IMR-90 (cell line): ENCODE measurements at places on chromosomes 3 and 15.
A peak's percentile ranks its signal among the peaks of the same experiment; 100 is the strongest.

- DNase-seq, result no peak
Observed at GRCh38 chr15:101692801-101693598, 31.3 kb downstream of the TARS3 start.

DNA sequence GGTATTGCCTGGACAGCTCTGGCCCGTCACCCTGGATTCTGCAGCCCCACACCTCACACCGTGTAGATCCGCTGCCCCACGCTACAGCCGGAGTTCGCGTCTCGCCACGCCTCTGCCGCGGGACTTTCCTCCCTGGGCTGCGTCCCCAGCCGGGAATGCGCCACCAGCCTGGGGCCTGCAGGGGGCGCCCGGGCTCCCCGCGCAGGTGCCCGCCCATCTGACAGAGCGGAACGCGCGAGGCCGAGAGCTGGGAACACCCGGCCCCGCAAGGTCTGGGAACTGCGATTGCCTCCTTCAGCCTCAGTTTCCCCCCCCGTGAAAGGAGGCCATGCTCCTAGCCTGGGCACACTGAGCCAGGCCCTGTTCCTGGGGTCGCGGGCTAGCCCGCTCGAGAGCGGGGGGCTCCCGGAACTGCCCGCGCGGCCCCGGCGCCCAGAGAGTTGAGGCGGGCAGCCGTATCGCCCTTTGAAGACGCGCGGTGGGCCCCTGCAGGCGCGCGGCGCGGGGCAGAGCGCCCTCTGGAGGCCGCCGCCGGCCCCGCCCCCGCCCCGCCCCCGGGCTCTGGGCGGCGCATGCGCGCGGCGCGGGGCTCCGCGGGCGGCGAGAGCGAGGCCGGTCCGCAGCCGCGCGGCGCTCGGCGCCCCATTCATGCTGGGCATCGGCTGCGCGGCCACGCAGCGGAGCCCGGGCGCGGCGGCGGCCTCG, at the start of gene PLXNA1:
PLXNA1 (plus strand) TSS at position 645 of the 705 bp plus-strand sequence. CDS start 5,479 bp downstream, outside the sequence.
- DNase-seq, result peak; percentile 66

DNA sequence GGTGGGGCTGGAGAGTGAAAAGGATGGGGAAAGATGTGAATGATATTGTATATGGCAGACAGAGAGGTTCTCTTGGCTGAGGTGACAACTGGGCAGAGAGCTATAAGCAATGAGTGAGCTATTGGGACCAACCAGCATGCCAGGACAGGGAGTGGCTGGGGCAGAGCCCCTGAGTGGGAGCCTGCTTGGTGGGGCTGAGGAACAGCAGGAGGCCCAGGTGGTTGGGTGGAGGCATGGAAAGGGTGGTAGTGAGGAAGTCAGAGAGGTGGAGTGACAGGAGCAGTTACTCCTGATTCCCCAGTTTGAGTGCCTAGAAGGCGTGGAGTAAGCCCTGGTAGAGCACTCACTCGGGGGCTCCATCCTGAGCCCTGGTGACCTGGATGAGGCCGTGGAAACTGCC, 15.5 kb upstream of the TNFAIP8L3 start:
- no peak for DNase-seq

DNA sequence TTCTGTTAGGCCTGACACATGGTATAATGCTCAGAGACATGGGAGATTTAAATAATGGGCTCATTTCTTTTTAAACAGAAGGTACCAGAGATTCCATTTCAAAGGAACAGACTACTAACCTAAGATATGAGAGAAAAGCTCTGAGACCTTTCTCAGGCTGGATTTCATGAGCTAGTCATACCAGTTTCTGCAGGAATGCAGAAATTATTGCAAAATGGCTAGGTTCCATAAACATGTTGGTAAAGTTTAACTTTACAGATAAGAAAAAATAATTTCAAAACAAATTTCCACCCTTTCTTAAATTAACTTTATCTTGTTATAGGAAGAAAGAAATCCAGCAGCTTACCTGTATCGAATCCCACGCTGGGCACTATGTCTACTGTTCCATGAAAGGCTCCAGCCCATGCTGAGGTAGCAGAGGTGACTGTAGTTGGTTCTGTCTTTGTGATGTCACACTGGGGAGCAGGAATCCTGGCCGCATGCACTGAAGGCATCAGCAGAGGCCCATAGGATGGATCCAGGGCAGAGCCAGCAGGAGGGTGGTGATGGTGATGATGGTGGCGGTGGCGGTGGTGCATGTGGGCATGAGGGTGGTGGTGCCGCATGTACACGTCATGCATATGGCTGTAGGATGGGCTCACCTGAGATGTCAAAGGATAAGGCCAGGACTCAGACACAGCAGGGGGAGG, 22.6 kb downstream of the VGLL3 start:
- DNase-seq, result no peak

GRCh38 chr15:69973102-69973714, 124.5 kb downstream of the TLE3 start:
- DNase-seq, result peak; percentile 37

DNA sequence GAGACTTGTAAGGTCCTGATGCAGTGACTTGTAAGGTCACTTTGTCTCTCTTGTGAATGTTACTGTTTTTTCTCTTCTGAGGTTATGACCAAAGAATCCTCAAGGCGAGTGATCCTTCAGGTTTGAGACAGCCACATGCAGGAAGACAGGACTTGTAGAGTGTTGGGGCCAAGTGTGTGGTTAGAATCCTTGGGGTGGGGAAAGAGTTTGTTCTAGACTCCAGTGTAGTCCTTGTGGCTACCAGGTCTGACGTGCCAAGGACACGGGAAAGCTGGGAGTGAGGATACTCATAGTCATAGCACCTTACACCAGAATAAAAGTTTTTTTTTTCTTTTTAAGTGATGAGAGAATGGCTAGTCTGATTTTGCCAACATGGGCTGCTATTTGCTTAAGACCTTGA, 7.3 kb upstream of the SACM1L start:
- no peak for DNase-seq

- no peak for DNase-seq
Observed at GRCh38 chr15:33445984-33446383, 135.2 kb downstream of the RYR3 start.

GRCh38 chr3:174957081-174957480, 97.9 kb downstream of the NAALADL2 start:
- DNase-seq, result peak; percentile 27

DNA sequence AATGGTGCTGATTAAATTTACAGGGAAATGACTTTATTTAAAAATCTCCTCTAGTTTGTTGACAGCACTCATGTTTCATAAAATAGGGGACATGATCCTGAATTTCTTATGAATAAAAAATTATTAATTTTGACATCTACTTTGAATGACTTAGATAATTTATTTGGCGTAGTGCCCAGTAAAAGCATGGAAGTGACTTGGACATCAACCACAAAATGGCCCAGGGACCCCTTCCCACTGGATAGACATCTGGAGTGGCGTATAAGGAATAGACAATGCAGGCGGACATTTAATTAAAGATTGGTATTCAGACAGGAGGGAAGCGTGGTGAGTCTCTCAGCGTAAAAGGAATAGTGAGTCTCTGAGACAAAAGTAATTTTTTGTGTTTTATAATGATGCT, 79.8 kb downstream of the ADAMTSL3 start:
- no peak for DNase-seq

DNA sequence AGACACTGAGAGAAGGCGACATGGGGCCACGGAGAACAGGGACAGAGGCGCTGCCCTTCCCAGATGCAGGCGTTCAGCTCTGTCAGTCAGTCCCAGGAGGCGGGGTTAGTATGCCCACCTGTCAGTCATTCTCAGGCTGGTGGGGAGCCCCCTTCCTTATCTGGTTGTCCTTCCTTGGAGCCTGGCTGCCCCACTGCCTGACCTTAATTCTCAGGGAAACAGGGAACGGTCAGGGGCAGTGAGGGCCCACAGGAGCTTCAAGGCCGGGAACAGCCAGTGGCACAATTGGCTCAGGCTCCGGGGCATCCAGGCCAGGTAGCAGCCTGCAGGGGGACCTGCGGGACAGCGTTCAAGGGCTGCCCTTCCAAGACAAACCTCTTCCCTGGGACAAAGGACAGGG, 133.2 kb downstream of the CHSY1 start:
- no peak for DNase-seq

DNA sequence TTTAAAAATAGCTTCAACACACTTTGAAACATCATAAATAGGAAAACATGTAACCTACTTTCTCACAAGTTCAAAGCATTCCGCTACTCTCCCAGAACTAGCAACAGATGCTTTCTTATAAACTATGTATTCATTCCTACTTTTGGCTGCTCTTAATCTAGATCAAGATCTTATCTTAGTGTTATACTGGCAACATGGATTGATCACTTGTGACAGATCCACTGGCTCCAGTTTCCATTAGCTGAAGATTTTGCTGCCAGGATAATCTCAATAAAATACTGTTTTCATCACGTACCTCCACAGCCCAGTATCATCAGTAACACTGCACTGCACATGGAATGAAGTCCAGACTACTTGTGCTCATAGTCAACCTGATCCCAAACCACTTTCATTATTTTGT, 491.7 kb upstream of the AGTR1 start:
- DNase-seq, result no peak

GRCh38 chr15:99016680-99017321, 9.2 kb upstream of the PGPEP1L start:
- DNase-seq, result peak; percentile 66

GRCh38 chr3:143859465-143860203, 11.4 kb upstream of the SLC9A9 start:
- DNase-seq, result no peak

GRCh38 chr3:17810759-17811158, 68.3 kb upstream of the TBC1D5 start:
- peak; percentile 37 for DNase-seq

DNA sequence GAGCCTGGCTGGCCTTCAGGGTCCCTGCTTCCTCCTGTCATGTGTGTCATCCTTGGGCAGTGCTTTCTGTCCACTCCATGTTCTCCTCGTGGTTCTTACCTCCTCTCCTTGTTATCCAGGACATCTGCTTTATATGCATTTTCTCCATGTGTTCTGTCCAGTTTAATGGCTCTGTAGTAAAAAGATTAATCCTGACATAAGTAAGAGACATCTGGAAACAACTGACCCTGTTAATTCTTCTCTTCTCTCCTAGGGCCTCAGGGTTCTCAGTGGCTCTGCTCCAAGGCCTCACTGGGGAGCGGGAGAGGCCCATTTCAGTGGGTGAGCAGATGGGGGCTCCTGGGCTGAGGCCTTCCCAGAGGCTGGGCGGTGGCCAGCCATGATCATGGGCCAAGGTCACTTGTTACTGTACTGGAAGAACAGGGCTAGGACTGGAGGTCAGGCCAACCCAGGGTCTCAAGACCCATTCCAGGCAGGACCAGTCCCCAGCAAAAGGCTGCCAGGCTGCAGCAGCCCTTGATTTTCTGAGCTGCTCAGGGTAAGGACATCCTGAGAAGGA, 20.2 kb upstream of the CDCP1 start:
- no peak for DNase-seq

GRCh38 chr3:44482721-44483120, 5.3 kb upstream of the ZNF445 start:
- DNase-seq, result no peak

DNA sequence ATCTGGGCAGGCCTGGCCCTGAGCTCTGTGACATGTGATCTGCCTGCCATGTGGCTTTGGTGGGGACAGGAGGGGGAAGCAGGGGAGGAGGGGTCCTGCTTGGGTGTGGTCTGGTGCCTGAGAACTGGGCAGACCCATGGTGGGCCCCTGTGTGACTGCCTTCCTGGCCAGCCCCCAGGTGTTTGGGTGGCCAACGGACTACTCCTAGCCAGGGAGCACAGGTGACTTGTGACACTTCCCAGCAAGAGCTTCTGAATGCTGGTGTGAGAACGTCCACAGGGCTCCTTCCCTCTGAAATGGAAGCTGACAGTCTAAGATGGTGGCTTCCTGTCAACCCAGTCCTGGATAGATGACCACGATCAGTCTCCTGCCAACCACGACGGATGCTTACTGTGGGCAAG, 136.1 kb upstream of the MEF2A start:
- DNase-seq, result no peak

- DNase-seq, result no peak
Observed at GRCh38 chr15:81002009-81002330, 1.2 kb downstream of the TLNRD1 start.

- DNase-seq, result peak; percentile 74
Observed at GRCh38 chr3:168040607-168041208, 55.0 kb downstream of the GOLIM4 start.

- no peak for DNase-seq
Observed at GRCh38 chr15:97993310-97993738, 32.8 kb downstream of the ARRDC4 start.

DNA sequence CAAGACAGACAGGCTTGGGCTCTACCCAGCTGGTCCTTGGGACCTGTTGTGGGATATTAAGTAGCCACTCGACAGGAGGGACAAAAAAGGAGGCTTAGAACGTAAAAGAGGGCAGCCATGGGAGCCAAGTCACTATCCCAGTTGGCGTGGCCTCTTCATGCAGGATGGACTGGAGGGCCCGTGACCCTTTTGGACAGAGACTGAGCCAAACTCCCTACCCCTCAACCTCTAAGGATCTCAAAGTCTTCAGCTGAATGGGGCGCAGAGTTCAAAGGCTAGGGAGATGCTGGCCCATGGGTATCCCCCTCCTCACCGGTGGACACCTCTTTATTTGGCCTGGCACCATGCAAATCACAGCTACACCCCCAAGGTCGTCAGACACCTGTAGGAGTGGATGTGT, 57.8 kb upstream of the SEC13 start:
- DNase-seq, result no peak

DNA sequence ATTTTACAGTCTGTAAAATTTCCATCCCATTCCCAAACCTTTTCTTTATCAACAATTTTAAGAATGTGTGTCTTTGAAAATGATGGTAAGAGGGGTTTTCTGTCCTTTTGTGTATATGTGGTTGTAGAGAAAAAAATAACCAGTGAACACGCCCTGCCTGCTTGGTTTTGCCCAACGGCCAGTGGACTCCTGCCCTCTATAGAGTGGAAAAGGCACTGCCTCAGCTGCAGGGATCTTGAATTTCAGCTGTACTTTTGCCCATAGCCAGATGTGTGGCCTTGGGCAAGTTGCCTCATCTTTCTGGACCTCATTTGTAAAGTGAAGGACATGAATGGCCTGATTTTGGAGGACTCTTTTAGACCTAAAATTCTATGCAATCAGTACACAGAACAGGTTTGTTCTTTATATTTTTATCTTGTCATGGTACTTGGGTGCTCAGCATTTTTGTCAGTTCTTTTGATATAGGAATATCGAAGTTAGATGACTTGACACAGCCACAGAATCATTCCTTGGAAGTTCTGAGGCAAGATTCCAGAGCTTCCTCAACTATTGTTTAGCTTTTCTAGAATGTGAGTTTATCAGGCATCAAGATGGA, 81.0 kb downstream of the CLDN11 start:
- DNase-seq, result peak; percentile 57

DNA sequence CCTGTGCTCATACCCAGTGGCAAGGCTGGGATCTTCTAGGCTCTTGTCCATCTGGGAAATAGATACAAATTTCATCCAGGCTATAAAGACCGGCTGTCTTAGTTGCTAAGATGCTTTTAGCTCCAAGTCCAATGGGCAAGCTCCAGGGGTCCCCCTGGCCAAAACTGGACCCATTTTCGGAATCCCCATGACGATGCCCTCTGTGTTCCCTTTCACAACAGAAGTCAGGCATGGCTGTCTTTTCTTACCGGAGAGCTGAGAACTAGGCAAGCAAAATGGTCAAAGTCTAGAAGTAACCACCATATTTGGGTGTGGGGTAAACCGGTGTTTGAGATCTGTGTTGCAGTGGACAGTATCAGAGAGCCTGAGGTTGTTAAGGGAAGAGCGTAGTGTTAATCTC, 1.0 kb downstream of the GLYCTK start:
- DNase-seq, result no peak
